ENCODE measurements at places on chromosomes 16 and 17. TPM values are rescaled to one million over a fixed set of nuclear protein-coding genes. Genes with fewer than 3 reads are reported as not detected.

DNA sequence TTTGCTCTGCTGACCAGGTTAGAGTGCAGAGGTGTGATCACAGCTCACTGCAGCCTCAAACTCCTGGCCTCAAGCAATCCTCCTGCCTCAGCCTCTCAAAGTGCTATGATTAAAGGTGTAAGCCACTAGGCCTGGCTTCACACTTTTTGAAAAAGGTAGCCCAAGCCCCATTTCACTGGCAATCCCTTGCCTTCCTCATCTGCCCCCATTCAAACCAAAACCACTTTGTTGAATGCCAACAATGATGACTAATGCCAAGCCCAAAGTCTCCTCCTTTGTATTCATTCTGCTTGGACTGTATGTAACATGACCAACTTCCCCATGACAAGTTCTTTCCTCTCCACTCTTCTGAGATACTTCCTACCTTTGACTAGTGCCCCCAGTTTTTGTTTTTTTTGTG, 33.1 kb downstream of the N4BP1 start:
- DNase-seq: no peak

DNA sequence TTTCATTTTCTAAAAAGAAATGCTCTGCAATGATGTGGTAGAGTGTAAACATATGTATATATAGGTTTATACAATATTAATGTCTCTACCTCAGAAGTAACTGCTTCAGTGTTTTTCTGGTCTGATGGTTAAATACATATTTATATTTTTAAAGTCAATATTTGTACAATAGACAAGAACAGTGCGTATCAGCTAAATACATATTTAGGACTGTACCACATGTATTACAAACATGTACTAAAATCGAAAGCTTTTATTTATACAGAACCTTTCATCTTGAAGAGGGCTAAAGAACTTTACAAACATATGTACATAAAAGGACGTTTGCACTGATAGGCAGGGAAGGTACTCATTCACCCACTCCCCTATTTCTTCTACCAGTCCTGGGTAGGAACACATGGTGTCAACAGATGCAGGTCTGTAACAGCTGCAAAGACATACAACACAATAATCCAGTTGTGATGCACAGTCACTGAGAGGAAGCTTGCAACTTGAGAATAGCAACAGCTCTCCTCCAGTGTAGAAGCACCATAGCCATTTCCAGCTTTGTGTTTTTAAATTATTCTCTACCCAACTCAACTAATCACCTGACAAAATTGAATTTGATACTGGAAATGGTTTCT, 206.9 kb upstream of the C17orf78 start:
- no peak for DNase-seq

- no peak for DNase-seq
Measured at GRCh38 chr16:19621445-19621844, 65.9 kb downstream of the VPS35L start.

Gene FOXL1
- polyA plus RNA-seq: 11.9 TPM

Gene KRT36
- polyA plus RNA-seq: 0.50 TPM
